ENCODE measurements at places on chromosomes 6 and 20. TPM values are rescaled to one million over a fixed set of nuclear protein-coding genes. Genes with fewer than 3 reads are reported as not detected.

DNA sequence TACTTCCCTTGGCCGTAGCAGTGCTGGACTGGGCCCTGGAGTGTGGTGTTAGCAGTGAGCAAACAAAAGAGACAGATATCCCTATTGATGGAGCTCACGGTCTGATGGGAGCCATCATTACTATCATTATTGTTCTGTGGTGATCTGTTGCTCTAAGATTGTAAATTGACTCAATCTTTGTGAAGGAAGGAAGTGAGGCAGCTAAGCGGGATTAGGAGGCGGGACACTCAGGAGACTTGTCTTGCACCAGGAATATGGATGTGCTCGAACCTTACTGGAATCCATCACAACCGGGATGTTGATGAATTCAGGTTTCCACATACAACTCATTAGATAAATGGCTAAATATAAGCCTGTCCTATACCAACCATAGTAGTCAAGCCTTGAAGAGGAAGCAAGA lies 25.5 kb upstream of the FAM50B start:
- no peak for DNase-seq

GRCh38 chr6:107589934-107590333 lies 100.0 kb downstream of the SOBP start:
- DNase-seq = no peak

The HLA-DRB1 gene
- total RNA-seq = 34.7 TPM

The GTSF1L gene
- total RNA-seq = not detected

DNA sequence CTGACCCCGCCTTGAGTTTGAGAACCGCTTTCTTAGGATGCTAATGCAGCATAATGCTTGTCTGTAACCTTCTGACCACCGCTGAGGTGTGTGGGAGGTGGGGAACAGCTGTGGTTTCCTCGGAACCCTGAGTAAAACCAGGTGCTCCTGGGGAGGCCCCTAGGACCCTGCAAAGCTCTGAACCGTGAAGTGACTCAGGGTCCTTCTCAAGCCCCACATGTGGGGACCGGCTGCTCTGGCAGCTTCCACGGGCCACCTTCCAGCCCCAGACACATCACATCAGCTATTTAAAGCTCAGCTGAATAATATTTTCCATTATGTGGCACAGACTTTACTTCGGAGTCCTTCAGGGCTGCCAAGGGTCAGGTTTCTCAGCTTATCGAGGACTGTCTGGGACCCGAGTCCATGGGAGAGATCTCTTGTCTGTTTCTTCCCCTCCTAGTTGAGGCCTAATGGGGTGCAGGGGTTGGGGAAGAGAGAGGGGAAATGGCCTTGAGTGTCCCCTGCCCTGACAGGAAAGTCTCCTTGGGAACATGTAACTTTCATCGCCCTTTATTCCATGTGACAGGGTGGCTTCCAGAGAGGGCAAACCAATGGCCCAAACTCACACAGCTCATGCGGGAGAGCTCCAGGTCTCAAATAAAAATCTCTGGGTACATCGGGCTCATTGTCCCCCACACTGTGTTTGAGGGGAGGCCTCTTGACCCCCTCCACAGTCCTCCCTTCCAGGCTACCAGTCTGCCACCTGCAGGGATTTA lies 186.1 kb upstream of the SLC24A3 start:
- DNase-seq = no peak

The NRSN1 gene
- total RNA-seq = 0.12 TPM

DNA sequence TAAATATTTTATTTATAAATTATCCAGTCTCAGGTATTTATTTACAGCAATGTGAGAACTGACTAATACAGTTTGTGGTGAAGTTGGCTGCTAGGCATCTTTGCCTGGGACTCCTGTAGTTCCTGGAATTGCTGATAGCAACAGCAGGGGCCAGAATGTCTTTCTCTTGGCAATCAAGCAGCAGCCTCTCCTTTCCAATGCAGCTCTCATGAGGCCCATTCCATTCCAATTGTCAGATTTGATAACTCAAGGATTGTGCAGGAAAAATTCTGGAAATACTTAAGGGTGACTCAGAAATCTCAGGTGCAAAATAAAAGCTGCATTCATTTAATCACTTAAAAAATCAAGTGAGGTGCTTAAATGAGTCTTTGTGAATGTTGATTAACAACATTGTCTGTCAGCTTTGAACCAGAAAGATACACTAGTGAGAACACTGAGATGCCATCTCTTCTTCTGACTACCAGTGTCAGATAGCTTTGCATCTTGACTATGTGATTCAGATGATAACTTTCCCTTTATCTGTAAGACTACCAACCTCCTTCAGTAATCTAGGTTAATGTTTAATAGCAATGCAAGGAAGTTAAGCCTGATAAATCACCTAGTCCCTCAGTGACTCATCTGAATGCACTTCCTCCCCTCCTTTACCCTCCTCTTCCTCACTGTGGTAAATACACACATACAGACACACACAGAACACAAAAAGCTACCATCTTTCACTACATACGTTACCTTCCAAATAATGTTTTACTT lies 32.1 kb upstream of the COL21A1 start:
- DNase-seq = no peak

All from left colon (tissue), 2 donors.